Suppressor macrophage treated with lipopolysaccharide for 1 hour (primary cell): ENCODE measurements at places on chromosomes 13 and 19.
A peak's percentile ranks its signal among the peaks of the same experiment; 100 is the strongest.

DNA sequence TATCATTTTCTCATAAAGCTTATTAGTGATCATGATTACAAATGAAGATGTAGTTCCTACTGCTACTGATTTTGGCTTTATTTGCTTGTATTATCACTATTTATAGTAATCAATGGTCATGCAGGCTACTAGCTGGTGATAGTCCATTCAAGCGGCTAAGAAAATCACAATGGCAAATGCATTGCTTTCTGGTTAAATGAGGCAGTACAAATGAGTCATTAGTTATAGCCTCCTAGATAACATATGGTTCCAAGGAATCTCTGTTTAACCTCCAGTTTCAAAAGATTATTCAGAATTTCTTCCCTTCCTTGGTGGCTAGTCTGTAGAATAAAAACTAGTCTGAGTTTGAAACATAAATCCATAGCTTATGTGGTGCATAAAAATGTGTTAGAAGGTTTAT lies 141.3 kb upstream of the HTR2A start:
- no peak for DNase-seq

DNA sequence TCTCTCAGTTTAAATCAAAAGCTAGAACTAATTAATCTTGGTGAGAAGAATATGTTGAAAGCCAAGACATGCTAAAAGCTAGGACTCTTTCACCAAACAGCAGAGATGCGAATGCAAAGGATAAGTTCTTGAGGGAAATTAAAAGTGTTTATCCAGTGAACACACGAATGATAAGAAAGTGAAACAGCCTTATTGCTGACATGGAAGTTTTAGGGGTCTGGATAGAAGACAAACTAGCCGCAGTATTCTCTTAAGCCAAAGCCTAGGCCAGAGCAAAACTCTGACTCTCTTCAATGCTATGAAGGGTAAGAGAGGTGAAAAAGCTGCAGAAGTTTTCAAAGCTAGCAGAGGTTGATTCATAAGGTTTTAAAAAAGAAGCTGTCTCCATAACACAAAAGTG lies 103.0 kb downstream of the UFM1 start:
- DNase-seq, result no peak

GRCh38 chr19:46471116-46471733 lies at the start of gene PNMA8A:
Gene PNMA8A, minus strand, starts transcription at chr19:46471563. Its CDS starts 528 bp downstream, at chr19:46471035.
- DNase-seq, result peak; percentile 33

DNA sequence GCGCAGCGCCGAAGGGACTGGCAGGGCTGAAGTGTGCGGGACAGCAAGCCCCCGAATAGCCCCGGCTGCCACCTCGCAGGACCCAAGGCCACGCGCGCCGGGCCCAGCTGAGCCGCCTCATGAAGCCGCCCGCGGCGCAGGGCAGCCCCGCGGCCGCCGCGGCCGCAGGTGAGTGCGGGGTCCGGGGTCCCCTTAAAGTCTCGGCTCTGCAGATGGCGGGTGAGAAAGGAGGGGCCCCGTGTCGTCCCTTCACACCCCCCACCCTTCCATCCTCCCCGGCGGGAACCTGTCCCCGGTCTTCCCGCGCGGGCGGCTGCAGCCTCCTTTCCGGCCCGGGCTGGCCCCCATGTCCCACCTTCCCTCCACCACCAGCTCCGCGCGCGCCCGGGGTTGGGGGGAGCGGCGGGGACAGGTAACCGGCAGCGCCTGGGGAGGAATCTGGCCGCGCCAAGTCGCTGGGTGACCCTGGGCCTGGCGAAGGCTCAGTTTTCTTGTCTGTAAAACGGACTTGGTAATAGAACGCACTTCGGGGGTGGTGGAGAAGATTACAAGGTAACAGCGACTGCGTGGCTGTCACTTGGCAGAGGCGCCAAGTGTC lies 338 bp downstream of the RGCC start:
- DNase-seq, result no peak

GRCh38 chr13:59679254-59679653 lies 484.5 kb downstream of the DIAPH3 start:
- no peak for DNase-seq

- peak; percentile 44 for DNase-seq
Observed at GRCh38 chr19:38674388-38675171, 27.1 kb downstream of the ACTN4 start.

GRCh38 chr19:17347361-17347760 lies 10.0 kb downstream of the GTPBP3 start:
- no peak for DNase-seq
